Small intestine (tissue), 16 donors: ENCODE measurements at places on chromosomes 1 and 21.

- DNase-seq = no peak
Measured at GRCh38 chr1:232923739-232924386, 26.5 kb upstream of the NTPCR start.

GRCh38 chr21:32499249-32500055 is 85.9 kb downstream of the TCP10L start:
- DNase-seq = no peak

- DNase-seq = no peak
Measured at GRCh38 chr1:177849579-177850290, 120.1 kb downstream of the SEC16B start.

DNA sequence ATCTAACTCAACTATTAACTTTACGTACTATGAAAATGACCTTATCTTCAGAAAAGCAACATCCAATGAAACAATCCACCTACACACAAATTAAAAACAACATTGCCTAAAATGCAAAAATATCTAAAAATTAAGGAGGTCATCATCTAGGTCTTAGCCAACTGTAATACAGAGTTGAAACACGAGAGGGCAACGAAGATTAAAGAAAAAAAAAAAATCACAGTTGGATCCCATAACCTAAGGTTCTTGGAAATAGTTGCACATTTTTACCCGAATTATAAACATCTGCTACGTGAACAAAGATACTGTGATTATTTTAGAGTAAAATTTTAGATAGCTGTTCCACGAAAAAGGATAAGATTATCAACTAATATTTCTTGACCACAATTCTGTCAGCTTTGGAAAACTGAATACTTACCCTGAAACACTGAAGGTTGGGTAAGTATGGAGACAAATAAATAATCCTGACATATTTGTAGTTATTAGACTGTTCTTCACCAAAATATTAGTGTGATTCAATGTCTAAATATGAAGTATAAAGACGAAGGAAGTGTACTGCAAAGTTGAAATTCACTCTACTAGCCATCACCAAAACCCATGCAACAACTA is 88.0 kb upstream of the AK4 start:
- DNase-seq = peak; percentile 18

- DNase-seq = peak; percentile 71
Measured at GRCh38 chr1:226548256-226549093, at the start of gene STUM. TSS of gene STUM (plus strand) at chr1:226548764. CDS start at chr1:226548905, 141 bp downstream.

DNA sequence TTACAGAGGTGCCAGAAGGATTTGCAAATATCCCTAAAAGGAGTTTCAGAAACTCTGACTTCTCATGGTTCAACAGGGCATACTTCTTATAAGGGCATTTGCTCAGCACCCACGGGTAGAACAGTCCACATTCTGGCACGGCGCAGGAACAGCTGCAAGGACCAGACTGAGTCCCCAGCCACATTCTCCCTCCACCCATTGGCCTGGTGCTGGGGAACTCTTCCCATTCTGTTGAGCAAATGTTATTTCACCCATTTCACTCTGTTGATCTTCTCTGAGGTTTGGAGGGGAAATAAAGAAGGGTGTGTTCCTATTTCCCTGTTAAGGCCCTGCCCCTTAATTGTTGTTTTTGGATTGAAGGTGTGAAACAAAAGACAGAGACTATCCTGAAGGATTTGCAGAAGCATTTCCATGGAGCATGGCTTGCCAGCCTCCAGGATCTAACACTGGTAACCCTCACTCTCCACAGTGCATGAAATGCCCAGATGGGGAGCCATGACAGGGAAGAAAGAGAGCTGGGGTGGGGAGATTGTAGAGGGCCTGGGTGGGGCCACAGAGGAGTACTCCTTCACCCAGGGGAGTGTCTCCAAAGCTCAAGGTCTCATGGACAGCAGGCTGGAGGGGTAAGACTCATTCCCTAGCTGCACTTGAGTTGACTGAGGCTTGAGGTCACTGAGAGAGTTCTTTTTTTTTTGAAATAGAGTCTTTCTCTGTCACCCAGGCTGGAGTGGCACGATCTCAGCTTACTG is 35.0 kb downstream of the INAVA start:
- DNase-seq = peak; percentile 13

- no peak for DNase-seq
Measured at GRCh38 chr21:28253961-28254360, 738.7 kb downstream of the LTN1 start.

DNA sequence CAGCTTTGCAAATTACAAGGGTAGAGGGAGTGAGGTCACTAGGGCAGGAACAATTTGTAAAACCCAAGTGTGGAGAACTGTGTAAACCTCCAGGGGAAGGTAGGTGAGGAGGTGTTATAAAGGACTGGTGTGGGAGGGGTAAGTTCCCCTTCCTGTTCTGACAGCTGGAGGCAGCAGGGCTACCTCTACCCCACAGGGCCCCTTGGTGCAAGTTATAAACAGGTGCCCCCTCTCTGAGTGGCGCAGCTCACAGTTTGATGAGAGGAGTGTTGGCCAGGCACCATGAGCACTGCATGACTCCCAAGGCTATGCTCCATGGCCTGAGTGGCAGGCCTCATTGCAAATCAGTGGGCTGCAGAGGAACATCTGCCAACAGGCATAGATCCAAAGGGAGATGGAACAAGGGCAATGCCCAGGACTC is 41.0 kb downstream of the MFSD2A start:
- no peak for DNase-seq

DNA sequence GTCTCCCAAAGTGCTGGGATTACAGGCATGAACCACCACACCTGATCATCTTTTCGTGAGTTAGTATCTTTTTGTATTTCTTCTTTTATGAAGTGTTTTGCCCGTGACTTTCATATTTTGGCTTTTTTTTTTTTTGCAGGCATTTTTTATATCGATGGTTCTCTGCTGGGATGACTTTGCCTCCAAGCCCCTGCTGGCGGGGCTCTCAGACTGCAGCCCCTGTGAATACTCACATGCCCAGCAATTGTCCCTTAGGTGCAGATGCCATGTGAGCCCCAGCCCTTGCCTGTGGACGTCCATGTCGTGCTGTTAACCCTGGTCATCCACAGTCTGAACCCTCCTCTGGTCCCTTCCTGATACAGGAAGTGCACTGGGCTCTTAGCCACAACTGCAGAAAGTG is 21.7 kb downstream of the CRYAA start:
- no peak for DNase-seq

DNA sequence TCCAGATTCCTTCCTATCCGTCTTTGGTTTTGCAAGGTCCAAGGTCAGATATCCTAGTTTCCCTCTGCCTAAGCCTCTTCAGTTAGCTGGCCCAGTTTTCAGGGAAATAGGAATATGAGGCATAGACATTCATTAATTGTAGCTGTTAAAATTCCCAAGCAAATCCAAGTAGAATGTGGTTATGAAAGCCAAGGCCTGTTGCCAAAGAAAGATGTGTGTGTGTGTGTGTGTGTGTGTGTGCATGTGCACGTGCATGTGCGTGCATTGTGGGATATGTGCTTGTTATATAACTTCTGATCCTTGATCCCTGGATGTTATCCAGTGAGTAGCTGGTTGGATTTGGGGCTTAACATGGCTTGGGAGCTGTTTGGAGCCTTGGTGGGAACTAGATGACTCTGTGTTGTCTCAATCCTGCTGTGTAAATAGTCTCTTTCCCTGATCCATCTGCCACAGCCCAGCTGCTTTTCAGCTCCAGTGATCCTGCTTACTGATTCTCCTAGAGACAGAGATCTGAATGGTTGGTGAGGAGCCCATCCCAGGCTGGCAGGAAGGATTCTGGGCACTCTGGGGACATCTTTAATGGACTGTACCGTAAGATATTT is 70.6 kb upstream of the GCLM start:
- peak; percentile 39 for DNase-seq

DNA sequence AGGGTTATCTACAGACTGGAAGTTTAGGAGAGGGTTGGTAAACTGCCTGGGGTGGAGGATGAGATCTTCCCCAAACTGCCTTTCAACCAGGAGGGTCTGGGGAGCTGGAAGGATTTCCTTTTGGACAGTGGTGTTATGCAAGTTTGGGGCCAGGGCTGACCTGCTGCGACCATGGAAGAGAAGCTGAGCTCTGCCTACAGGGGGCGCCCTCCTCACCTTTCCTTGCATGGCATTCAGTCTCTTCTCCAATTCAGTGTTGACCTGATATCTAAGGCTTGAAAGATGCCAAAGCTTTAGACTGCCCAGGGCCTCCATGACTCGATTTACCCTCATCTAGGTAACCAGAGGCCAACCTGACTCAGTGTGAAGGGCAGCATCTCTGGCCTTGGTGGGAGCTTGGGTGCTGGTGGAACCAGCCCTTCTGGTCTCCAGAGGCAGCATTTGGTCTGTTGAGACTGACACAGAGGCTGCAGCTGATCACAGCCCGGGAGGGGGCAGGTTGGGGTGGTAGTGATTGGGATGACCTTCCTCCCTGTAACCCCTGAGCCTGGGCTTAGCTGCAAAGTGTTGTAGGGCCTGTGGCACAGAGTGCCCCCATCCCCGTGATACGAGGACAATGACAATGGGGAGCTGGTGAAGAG is 170.0 kb downstream of the GRIK3 start:
- DNase-seq = no peak

DNA sequence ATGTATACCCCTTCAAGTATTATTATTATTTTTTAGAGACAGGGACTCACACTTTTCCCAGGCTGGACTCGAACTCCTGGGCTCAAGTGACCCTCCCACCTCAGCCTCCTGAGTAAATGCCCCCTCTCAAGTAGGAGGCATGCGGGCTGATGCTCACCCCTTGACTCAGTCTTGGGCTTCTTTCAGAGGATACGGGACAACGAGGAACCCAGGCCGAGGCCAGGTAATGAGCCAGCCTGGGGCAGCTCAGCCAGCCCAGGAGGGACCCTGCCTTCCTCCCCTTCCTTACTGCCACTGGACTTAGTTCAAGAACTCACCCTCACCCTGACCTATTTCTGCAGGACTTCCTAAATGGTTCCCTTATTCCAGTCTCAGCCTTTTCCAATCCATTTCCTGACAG is 198.0 kb upstream of the MAP1LC3C start:
- DNase-seq = no peak

DNA sequence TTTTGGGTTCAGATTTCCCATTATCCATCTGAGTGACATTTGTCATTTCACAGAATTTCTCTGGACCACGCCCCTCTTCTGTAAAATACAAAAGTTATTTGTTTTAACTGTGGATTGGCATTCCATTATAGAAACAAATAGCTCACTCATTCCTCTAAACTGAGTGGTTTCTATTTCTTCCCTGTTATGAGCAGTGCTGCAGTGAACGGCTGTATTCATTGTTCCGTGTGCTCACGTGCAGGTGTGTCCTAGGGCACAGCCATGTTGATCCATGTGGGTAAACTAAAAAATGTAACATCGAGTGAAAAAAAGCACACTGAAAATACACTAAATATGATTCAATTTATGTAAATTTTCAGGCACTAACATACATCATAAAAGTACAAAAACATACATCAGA is 27.0 kb upstream of the IL12RB2 start:
- peak; percentile 14 for DNase-seq

GRCh38 chr1:91844862-91845528 is 41.0 kb downstream of the TGFBR3 start:
- DNase-seq = peak; percentile 49

DNA sequence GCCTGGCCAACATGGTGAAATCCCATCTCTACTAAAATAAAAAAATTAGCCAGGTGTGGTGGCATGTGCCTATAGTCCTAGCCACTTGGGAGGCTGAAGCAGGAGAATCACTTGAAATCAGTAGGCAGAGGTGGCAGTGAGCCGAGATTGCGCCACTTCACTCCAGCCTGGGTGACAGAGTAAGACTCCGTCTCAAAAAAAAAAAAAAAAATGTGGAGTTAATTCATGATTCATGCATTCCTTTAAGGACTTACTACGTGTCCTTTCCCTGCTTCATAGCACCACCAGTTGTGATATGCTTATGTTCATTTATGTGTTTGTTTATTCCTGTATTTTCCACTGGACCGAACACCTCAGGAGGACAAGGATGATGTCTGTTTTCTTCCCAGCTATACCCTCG is 12.7 kb upstream of the PRELP start:
- no peak for DNase-seq

DNA sequence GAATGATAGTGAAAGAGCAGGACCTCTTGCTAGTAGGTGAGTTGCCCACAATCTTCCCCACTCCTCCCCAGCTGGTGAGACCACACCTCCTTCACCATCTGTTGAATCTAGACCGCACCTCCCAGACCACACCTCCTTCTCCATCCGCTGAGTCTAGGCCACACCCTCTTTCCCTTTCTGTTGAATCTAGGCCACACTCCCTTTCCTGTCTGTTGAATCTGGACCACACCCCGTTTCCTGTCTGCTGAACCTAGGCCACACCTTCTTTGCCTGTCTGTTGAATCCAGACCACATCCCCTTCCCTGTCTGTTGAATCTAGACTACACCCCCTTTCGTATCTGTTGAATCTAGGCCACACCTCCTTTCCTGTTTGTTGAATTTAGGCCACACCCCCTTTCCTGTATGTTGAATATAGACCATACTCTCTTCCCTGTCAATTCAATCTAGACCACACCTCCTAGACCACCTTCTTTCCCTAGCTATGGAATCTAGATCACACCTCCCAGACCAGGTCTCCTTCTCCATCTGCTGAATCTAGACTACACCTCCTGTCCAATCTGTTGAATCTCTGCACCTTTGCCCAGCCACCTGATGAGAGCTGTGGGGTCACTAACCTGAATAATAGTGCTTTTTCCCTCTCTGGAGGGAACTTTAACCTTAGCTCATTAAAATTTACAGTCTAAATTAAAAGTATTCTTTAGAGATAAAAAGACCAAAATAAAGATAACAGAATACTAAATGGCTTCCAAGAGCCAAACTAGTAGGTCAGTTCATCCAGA is 116.3 kb downstream of the DAB1 start:
- DNase-seq = peak; percentile 72

DNA sequence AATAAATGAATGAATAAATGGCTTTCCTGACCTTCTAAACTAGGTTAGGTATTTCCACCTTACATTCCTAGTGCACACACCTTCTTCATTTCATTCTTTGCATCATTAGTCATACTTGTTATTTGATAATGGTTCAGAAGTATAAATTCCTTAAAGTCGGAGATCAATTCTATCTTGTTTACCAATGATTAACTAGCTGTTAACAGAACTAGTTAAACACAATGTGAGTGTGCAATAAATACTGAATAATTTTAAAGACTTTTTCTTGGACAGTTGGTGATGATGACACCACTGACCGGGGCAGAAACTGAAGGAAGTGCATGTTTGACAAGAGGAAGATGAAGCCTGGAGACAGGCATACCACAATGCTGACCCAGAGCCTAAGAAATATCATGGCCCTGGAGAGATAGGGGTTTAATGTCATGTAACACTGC is 207.1 kb upstream of the DEPDC1 start:
- no peak for DNase-seq

DNA sequence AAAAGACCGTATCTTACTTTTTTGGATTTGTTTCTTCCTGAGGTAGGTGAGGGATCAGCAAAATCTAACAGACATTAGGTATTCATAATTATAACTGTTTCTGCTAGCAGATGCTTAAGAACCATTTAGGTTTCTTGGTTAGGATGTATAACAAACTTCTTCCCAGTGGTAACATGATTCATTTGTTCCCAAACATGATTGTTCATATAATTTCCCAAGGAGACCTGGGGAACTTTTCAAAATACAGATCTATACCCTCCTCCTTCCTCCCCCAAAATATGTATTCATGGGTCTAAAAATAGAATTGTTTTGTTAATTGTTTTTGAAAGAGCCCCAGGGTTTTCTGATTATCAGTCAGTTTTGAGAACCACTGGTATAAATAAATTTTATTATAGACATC is 228.2 kb downstream of the COP1 start:
- no peak for DNase-seq

GRCh38 chr1:230861489-230861888 is 6.8 kb downstream of the C1orf198 start:
- no peak for DNase-seq
